Stimulated activated CD4-positive, alpha-beta T cell treated with anti-CD3 and anti-CD28 coated beads, Interleukin-1b, Interleukin-23, amount 100 ng/mL, for 4 hours (primary cell): ENCODE measurements at places on chromosomes 7 and 10.

DNA sequence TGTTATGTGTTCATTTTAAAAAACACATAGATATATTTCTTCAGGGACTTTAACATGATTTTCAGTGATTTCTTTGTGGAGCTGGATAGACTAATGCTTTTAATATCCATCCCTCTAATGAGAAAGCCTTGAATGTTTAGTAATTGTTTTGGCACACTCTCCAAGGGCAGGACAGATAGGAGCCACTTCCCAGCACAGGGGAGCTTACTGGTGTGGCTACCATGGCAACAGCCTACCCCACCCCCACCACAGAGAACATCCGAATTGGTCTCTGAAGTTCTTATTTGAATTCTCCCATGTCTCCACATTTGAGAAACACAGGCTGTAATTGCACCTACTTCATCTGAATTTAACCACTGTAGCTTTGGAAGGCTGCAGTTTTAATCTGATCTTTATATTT is 87.7 kb downstream of the PRKG1 start:
- DNase-seq: no peak

- DNase-seq: no peak
Measured at GRCh38 chr10:119643306-119644204, 7.6 kb upstream of the BAG3 start.

GRCh38 chr7:71694665-71695064 is 562.7 kb downstream of the GALNT17 start:
- no peak for DNase-seq

GRCh38 chr7:156279635-156280034 is 360.9 kb upstream of the RNF32 start:
- DNase-seq: no peak

- no peak for DNase-seq
Measured at GRCh38 chr7:116953906-116954838, 871 bp downstream of the ST7 start.

GRCh38 chr7:27213433-27214238 is 13.7 kb upstream of the HOXA13 start:
- no peak for DNase-seq
